Keratinocyte (primary cell): ENCODE measurements at places on chromosomes 12 and 14.
A peak's percentile ranks its signal among the peaks of the same experiment; 100 is the strongest.

DNA sequence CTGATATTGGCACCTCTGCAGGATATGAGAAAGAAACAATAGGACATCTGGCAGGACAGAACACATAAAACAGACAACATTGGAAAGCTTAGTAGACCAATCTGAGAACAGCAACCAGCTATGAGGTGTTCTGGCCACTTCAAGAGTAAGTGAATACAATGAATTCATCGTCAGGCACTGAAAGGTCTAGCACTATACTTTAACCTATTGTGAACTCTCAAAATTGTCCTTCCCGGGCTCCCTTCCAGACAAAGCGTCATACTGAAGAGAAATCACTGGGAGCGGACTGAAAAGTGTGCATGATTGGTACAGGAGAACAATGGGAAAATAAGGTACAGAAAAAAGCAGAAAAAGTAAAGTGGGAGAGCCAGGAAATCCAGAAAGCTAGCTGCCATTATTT is 75.8 kb downstream of the LRP6 start:
- H3K36me3 ChIP-seq: no peaks in the 10 kb centered on the region
- no peaks in the 10 kb centered on the region for H3K4me1 ChIP-seq
- no peak for DNase-seq
- H3K27ac ChIP-seq: no peak overlapping the region
- H3K27me3 ChIP-seq: no peaks in the 10 kb centered on the region
- H3K4me3 ChIP-seq: no peak overlapping the region

DNA sequence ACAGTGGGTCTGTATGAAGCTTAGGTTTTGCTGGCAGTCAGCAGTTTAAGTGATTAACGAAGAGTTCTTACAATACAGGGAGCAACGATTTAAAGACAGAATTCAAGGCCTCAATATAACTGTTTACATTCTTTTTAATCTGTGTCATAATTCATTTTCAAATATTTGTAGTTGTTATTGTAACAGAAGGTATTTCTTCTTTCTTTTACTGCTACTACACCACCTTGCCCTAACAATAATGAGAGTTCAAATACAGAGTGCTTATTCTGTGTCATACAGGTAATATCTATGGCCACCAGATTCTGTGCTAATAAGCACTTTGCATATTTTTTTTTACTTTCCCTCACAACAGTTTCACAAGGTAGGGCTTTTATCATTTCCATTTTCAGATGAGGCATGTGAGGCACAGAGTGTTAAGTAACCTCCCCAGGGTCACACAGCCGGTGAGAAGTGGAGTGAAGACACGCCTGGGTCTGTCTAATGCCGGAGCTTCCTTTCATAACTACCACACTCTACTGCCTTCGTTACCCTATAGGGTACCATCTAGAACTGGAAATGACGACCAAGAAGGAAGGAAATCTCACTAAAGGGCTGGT is 81.9 kb downstream of the PELI2 start:
- no peaks in the 10 kb centered on the region for H3K27me3 ChIP-seq
- no peaks in the 10 kb centered on the region for H3K36me3 ChIP-seq
- no peak overlapping the region for H3K27ac ChIP-seq
- no peaks in the 10 kb centered on the region for H3K4me1 ChIP-seq

DNA sequence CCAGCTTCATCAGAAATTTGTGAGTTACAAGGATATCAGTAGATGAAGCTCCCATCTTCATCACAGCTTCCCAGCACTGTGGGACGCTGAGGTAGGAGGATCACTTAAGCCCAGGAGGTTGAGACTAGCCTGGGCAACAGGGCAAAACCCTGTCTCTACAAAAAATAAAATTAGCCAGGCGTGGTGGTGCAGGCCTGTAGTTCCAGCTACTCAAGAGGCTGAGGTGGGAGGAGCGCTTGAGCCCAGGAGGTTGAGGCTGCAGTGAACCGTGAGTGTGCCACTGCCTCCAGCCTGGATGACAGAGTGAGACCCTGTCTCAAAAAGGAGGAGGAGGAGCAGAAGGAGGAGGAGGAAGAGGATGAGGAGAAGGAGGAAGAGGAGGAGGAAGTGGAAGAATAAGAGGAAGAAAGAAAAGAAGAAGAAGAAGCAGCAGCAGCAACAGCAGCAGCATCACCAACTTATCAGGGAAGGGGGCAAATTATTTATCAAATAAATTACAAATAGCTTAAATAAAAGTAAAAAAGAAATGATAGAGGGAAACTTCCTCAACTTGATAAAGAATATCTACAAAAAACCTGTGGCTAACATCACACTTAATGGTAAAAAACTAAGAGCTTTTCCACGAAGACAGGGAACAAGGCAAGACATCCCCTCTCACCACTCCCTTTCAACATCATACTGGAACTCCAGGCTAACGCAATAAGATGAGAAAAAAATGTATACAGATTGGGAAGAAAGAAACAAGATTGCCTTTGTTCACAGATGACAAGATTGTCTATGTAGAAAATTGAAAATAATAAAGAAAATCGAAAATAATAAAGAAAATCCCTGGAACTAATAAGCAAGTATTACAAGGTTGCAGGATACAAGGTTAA is 69.6 kb downstream of the NINJ2 start:
- DNase-seq: no peak
- no peak overlapping the region for H3K27ac ChIP-seq
- peaks cover 24% of the 10 kb centered on the region for H3K4me1 ChIP-seq
- no peaks in the 10 kb centered on the region for H3K27me3 ChIP-seq

DNA sequence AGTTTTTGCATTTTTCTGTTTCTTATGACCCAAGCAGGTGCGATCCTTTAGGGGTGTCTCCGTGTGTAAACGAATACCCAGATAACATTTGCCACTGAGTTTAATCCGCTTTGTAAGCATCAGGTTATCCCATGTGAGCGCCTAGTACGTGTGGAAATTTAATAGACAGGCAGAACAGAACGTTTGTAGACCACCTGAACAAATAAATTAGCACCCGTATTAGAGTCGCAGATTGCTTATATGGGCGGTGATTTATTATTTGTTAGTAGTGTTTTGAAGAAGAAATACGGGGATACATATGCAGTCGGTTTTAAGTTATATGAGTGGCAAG is 325 bp downstream of the C12orf60 start:
- peaks cover 9% of the 10 kb centered on the region for H3K4me1 ChIP-seq
- peak overlapping the region; percentile 92 for H3K4me3 ChIP-seq
- H3K36me3 ChIP-seq: no peaks in the 10 kb centered on the region

DNA sequence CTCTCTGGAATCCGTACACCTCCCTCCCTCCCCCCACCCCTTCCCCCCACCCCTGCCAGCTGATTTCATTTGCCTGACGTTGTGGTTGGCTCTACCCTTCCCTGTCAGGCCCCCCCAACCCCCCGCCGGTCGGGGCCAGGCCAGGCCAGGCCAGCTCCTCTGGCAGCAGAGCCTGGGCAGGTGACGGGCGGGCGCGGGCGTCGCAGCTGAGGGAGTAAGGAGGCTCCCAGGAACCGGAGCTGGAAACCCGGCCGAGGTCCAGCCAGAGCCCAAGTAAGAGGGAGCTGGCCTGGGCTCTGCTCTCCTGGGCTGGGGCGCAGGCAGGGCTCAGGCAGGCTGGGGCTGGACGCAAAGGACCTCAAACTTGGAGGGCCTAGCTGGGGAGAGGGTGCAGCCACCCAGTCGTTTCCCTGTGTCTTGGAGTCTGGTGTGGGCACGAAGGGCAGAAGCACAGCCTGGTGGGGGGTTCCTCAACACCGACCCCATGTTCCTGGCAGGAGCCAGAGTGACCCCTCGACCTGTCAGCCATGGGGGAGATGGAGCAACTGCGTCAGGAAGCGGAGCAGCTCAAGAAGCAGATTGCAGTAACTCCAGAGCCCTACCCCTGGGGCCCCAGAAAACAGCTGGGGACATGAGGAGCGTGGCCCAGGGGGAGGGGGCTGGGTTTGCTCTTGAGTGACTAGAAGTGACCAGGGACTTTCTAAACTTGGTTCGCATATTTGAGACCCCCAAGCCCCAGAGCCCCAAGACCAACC is at the start of gene GNB3:
GNB3 (plus strand) TSS at position 165 of the 755 bp plus-strand sequence; CDS start at position 528, 363 bp downstream.
- no peak within 1 kb of the TSS for H3K27ac ChIP-seq
- peaks cover 4% of the 10 kb centered on the region for H3K36me3 ChIP-seq
- no peak for DNase-seq
- no peaks in the 10 kb centered on the region for H3K27me3 ChIP-seq

DNA sequence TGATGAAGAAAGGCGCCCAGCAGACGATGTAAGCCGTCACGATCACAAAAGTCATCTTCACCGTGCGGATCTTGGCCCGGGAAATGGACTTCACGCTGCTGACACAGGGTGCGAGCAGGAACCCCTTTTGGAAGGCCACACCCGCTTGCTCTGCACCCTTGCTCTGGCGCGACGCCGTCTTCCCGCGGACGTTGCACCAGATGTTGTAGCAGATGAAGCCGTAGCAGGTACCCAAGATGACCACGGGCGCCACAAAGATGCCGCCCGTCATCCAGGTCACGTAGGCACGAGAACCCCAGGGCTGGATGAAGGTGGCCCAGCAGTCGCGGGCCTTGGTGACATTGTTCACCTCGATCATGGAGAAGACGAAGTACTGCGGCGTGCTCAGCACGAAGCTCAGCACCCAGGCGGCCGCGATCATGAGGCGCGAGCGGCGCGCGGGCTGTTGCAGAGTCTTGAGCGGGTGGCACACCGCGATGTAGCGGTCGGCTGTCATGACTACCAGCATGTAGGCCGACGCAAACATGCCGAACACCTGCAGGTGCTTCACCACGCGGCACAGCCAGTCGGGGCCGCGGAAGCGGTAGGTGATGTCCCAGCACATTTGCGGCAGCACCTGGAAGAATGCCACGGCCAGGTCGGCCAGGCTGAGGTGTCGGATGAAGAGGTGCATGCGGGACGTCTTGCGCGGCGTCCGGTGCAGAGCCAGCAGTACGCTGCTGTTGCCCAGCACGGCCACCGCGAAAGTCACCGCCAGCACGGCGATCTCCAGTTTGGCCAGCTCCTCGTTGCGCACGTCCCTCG is 890 bp downstream of the AVPR1A start:
- H3K4me1 ChIP-seq: no peaks in the 10 kb centered on the region
- DNase-seq: no peak
- H3K36me3 ChIP-seq: no peaks in the 10 kb centered on the region
- H3K27ac ChIP-seq: no peak overlapping the region
- H3K27me3 ChIP-seq: peaks cover 38% of the 10 kb centered on the region
- no peak overlapping the region for H3K4me3 ChIP-seq

DNA sequence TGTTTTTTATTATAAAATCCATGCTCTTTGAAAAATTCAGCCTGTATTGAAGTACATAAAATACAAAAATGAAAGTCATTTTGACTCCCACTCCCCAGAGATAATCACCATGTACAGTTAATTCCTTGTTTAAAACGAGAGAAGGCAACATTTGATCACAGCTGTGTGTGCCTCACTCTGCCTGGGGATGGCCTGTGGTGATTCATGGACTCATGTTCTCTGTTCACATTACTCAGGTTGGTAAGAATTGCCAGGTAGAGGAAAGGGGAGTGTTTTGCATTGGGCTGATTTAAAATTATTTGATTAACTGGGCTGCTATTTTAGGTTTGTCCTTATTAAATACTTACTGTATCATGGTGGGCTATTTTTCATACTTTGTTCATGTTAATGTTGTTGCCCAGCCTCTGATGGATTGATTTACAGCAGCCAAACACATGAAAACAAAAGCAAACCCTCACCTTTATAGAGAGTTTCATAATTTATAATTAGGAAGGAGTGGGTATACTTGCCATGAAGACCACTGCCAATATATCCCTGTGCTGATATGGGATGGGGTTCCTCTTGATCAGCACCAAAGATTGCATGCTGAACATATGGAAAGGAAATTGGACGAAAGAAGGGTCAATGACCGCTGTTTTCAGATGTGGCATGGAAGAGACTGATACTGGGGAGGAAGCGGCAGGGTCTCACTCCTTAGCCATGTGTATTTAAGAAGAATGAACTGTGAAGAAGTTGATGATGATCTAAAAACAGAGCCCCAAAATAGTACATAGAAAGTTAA is 3.0 kb downstream of the ZBTB1 start:
- peaks cover 51% of the 10 kb centered on the region for H3K4me1 ChIP-seq
- peak overlapping the region; percentile 85 for H3K27ac ChIP-seq

GRCh38 chr12:64895526-64895925 is 71.1 kb downstream of the TBC1D30 start:
- DNase-seq: no peak
- no peaks in the 10 kb centered on the region for H3K36me3 ChIP-seq
- H3K27me3 ChIP-seq: peaks cover 13% of the 10 kb centered on the region
- H3K4me1 ChIP-seq: no peaks in the 10 kb centered on the region

DNA sequence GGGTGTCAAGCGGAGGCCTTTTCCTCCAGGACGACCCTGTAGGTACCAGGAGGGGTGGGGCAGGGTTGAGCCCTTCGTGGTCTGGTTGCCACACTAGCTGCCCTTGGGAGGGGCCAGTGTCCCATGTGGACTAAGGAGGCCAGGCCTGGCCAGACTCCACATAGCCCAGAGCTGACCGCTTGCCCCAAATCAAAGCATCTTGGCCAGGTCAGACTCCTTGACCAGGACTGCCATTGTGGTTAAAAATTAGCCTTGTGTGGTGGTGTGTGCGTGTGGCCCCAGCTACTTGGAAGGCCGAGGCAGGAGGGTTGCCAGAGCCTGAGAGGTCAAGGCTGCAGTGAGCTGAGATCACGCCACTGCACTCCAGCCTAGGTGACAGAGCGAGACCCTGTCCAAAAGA is 24.8 kb downstream of the ALDH2 start:
- H3K36me3 ChIP-seq: peaks cover 8% of the 10 kb centered on the region
- no peaks in the 10 kb centered on the region for H3K4me1 ChIP-seq
- DNase-seq: no peak
- no peaks in the 10 kb centered on the region for H3K27me3 ChIP-seq

DNA sequence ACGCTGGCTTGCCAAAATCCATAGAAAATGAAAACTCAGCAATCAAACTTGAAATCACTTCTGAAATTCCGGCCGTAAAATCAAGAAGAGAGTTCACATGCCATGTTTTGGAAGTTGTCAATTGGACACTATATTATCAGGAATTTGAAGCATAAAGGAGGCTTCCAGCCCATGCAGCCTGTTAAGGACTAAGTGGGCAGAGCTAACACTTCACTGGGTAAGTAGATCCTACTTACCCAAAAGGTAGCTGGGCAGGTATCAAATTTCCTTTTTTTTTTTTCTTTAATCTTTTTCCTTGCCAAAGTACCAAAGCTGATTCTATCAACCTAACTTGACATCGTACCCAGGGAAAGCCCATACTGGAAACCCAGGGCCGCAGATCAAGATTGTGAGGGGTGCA is 71.5 kb upstream of the ARHGAP5 start:
- H3K27me3 ChIP-seq: no peaks in the 10 kb centered on the region
- no peak overlapping the region for H3K4me3 ChIP-seq
- DNase-seq: no peak

DNA sequence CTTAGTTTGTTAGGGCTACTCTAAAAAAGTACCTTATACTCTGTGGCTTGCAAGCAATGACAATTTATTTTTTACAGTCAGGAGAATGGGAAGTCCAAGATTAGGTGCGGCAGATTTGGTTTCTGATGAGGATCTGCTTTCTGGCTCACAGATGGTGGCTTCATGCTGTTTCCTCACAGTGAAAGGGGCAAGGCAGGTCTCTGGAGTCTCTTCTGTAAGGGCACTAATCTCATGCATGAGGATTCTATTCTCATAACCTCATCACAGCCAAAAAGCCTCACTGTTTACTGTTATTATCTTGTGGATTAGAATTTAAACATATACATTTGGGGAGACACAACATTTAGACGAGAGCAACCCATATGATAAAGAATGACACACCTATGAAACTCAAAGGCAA is 1957.4 kb upstream of the SEL1L start:
- H3K36me3 ChIP-seq: no peaks in the 10 kb centered on the region
- no peak for DNase-seq
- H3K27ac ChIP-seq: no peak overlapping the region
- no peaks in the 10 kb centered on the region for H3K4me1 ChIP-seq
- H3K27me3 ChIP-seq: no peaks in the 10 kb centered on the region
- H3K4me3 ChIP-seq: no peak overlapping the region
